Upper lobe of right lung (tissue), 1 donor: ENCODE measurements at places on chromosomes 7 and 10. TPM values are rescaled to one million over a fixed set of nuclear protein-coding genes. Genes with fewer than 3 reads are reported as not detected.

GRCh38 chr10:61296161-61296560, 157.0 kb downstream of the TMEM26 start:
- no peaks in the 10 kb centered on the region for H3K36me3 ChIP-seq
- H3K27me3 ChIP-seq, result no peaks in the 10 kb centered on the region
- no peak for DNase-seq
- H3K27ac ChIP-seq, result no peak overlapping the region
- no peak overlapping the region for H3K4me3 ChIP-seq

DNA sequence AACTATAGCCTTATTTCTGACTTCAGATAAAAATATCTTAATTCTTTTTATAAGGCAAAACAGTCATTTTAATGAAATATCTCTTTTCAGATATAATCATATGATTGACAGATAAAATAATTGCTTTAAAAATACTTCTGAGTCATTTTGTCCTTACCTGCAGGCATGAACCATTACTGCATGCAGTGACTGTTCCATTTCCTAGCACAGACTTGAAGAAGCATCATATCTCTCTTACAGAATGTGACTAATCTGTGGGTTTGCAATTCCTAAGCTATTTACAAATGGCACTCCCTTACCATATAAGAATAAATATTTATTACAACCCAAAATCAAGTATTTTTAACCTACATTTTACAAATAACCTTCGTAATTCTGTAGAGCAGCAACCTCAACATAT, 120.7 kb downstream of the SRPK2 start:
- H3K27me3 ChIP-seq, result no peaks in the 10 kb centered on the region
- no peak for DNase-seq
- peaks cover 23% of the 10 kb centered on the region for H3K4me1 ChIP-seq
- H3K36me3 ChIP-seq, result no peaks in the 10 kb centered on the region
- H3K27ac ChIP-seq, result peak overlapping the region; percentile 74

DNA sequence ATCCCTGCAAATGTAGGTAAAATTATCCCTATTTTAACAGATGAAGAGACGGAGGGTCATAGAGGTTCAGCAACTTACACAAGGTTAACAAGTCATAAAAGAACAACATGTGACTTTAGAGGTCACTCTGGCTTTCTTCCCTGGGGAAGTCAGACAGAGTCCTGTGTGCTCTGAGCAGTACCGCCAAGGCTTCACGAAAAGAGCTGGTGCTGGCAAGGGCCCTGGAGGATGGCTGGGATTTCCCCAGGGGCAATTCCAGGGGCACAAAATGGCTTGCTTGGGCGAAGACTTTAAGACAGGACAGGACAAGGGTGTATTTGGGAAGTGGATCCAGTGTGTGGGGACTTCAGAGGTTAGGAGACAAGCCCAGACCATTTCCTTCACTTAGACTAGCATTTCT, 144.1 kb downstream of the PIP4K2A start:
- H3K4me1 ChIP-seq, result no peaks in the 10 kb centered on the region
- H3K36me3 ChIP-seq, result peaks cover 38% of the 10 kb centered on the region
- H3K27ac ChIP-seq, result no peak overlapping the region
- no peak overlapping the region for H3K4me3 ChIP-seq
- no peaks in the 10 kb centered on the region for H3K27me3 ChIP-seq
- no peak for DNase-seq

DNA sequence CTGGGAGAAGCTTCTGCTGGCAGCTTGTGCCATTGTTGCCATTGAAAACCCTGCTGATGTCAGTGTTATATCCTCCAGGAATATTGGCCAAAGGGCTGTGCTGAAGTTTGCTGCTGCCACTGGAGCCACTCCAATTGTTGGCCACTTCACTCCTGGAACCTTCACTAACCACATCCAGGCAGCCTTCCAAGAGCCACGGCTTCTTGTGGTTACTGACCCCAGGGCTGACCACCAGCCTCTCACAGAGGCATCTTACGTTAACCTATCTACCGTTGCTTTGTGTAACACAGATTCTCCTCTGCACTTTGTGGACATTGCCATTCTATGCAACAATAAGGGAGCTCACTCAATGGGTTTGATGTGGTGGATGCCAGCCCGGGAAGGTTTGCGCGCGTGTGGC, 220.7 kb downstream of the ADK start:
- no peak overlapping the region for H3K4me3 ChIP-seq
- H3K27me3 ChIP-seq, result no peaks in the 10 kb centered on the region
- DNase-seq, result no peak
- H3K27ac ChIP-seq, result no peak overlapping the region

DNA sequence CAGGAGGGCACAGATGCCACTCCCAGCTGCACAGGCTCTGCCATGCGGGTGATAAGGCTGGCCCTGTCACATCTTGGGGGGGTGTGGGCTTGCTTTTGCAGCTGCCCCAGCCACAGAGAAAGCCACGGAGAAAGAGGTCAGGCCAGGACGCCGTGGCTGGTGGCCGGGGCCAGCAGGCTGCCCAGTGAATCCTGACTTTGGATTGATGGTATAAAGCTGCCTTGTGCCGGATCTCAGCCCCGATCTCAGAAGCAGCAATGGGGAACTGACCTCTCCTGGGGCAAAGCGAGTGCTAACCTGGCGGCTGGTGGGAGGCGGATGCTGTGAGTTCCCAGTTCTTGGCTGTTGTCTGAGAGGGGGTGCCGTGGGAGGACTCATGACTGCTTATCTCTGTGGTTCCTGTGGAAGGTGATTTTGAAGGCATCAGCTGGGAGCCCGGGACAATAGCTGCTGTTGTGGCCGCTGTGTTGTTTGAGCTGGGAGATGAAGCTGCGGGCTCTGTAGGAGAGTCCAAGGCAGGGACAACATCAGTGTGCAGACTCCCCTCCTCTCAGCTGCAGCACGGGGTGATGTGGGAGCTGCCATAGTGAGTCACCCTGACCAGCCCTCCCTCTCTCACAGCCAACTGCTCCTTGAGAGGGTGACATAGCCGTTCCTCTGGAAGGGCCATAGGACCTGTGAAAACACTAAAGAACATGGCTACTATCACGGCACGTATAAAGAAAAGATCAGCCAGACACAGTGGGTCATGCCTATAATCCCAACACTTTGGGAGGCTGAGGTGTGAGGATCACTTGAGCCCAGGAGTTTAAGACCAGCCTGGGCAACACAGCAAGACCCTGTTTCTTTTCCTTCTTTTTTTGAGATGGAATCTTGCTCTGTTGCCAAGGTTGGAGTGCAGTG, 17.0 kb downstream of the IL15RA start:
- no peak overlapping the region for H3K4me3 ChIP-seq
- peak; percentile 46 for DNase-seq
- H3K27ac ChIP-seq, result no peak overlapping the region
- H3K36me3 ChIP-seq, result peaks cover 41% of the 10 kb centered on the region
- H3K4me1 ChIP-seq, result peaks cover 5% of the 10 kb centered on the region
- no peaks in the 10 kb centered on the region for H3K27me3 ChIP-seq

- H3K4me1 ChIP-seq, result no peaks in the 10 kb centered on the region
- DNase-seq, result no peak
- H3K27ac ChIP-seq, result no peak overlapping the region
- H3K4me3 ChIP-seq, result no peak overlapping the region
- H3K36me3 ChIP-seq, result no peaks in the 10 kb centered on the region
These were observed 163.8 kb downstream of the PRPF18 start for GRCh38 chr10:13750299-13751190.

SPAM1 gene
- not detected for total RNA-seq

- H3K27me3 ChIP-seq, result no peaks in the 10 kb centered on the region
- peaks cover 20% of the 10 kb centered on the region for H3K4me1 ChIP-seq
- H3K27ac ChIP-seq, result no peak overlapping the region
- no peak for DNase-seq
These were observed 1.7 kb upstream of the FBXW4 start for GRCh38 chr10:101696632-101697031.

DNA sequence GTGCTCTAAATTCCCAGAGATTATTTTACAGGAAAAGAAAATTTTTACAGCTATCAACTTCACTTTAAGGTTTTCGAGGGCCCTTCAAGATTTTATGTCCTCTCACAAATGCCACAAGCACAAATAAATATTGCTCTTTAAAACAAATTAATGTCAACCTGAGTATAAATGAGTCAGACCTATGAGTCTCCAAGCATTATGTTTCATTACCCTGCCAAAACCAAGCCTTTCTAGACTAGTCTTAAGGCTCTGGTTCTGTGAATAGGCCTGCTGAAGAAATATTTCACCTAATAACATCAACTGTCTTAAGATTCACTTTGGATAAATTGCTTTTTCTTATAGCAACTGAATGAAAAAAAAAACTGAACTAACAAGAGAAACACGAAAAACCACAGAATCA, 153.0 kb downstream of the PDE1C start:
- no peaks in the 10 kb centered on the region for H3K27me3 ChIP-seq
- DNase-seq, result no peak
- H3K36me3 ChIP-seq, result no peaks in the 10 kb centered on the region
- H3K27ac ChIP-seq, result no peak overlapping the region
- no peak overlapping the region for H3K4me3 ChIP-seq
- H3K4me1 ChIP-seq, result no peaks in the 10 kb centered on the region

DNA sequence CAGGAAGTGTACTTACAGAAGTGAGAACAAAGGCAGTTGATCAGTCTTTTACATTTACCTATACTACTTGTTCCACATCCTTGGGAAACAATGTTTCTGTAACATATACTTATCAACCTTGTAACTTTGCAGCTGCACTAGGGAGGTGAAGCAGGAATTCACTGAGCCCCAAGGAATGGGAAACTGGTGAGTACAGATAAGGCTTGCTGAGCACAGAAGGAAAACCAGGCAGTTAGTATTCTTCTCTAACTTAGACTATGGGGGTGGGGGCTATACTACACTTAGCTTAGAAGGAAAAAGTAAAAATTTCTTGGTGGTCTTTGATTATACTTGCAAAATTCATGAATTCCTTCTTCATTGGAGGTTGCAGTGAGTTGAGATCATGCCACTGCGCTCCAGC, 6.9 kb upstream of the ZNF33A start:
- H3K36me3 ChIP-seq, result no peaks in the 10 kb centered on the region
- H3K27ac ChIP-seq, result no peak overlapping the region
- H3K27me3 ChIP-seq, result no peaks in the 10 kb centered on the region
- no peaks in the 10 kb centered on the region for H3K4me1 ChIP-seq

SRRM3 gene
- 1.1 TPM for total RNA-seq

MICALL2 gene
- total RNA-seq, result 37.6 TPM

LIPF gene
- total RNA-seq, result not detected

DNA sequence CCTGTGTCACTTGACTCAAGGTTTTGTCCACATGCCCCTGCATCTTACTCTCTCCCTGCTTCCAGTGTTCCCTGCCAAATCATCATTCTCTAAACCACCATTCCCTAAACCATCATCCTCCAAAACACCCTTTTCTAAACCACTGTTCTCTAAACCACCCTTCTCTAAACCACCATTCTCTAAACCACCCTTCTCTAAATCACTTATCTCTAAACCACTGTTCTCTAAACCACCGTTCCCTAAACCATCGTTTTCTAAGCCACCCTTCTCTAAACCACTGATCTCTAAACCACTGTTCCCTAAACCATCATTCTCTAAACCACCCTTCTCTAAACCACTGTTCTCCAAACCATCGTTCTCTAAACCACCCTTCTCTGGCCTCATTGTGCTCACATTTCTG, 142.1 kb downstream of the CXCL12 start:
- no peak overlapping the region for H3K27ac ChIP-seq
- H3K27me3 ChIP-seq, result no peaks in the 10 kb centered on the region
- no peak overlapping the region for H3K4me3 ChIP-seq
- H3K4me1 ChIP-seq, result no peaks in the 10 kb centered on the region

DNA sequence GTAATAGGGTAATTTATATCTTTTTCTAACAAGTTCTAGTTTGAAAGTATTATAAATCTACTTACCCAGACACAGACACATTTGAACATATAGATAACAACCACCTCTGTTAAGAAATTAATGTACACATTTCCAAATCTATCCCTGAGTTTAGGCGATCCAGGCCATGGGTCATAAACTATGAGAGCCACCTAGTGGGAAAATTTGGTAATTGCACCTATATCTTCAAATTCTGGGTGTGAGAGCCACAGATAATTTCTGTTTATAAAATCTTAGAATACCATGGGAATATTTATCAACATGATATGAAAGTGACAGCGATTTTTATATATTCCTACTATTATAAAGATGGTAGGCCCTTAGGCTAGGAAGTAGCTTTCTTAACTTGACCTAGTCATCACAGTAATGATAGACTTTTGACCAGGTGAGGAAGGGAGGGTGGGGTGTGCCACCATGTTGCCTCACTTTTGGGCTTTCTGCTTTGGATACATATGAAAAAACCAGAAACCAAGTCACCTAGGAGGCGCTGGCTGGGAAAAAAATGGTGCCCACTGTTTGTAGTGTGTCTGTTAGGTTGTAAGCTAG, 8.0 kb upstream of the EPHA1 start:
- no peak for DNase-seq
- H3K4me3 ChIP-seq, result no peak overlapping the region
- no peaks in the 10 kb centered on the region for H3K36me3 ChIP-seq
- no peaks in the 10 kb centered on the region for H3K27me3 ChIP-seq

GRCh38 chr7:98078197-98078870, 28.3 kb upstream of the LMTK2 start:
- H3K27ac ChIP-seq, result no peak overlapping the region
- H3K4me1 ChIP-seq, result no peaks in the 10 kb centered on the region
- peak; percentile 17 for DNase-seq
- H3K36me3 ChIP-seq, result no peaks in the 10 kb centered on the region
- no peaks in the 10 kb centered on the region for H3K27me3 ChIP-seq

HHEX gene
- 12.2 TPM for total RNA-seq

CYTH3 gene
- total RNA-seq, result 27.5 TPM

RPP30 gene
- 26.1 TPM for total RNA-seq

RPA3 gene
- 21.4 TPM for total RNA-seq

DNA sequence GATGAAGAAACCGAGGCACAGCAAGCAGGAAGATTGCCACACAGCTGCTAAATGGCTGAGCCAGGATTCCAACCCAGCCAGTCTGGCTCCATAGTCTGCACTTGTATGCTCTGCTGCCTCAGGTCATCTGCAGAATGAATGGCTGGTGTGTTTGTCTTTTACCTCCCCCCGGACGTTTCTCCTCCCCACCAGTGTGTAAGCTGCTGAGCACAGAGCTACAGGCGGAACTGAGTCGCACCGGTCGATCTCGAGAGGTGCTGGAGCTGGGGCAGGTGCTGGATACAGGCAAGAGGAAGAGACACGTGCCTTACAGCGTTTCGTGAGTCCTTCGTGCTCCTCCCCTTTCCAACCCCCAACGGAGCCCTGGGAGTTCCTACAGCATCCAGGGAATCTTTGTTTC, 2.6 kb downstream of the CNPY4 start:
- H3K36me3 ChIP-seq, result peaks cover 5% of the 10 kb centered on the region
- no peak for DNase-seq
- H3K27ac ChIP-seq, result no peak overlapping the region
- H3K4me3 ChIP-seq, result no peak overlapping the region

DNA sequence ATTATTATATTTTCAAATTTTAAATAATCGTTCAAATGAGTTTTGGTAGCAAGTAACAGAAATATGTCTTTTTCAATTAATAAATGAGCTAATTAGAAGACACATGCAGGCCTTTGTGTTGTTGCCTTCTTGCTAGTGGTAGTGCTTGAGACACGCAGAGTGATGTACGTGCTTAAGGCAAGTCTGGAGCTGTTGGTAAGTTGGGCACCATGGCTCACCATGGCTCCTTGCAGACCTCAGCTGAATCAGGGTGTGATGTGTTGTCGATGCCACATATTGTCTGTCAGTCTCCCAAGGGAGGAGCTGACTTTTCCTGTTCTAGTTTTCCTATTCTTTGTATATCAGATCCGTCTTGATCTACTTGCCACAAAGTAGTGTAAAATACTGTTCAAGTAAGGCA, 8.3 kb downstream of the CDK14 start:
- DNase-seq, result no peak
- H3K4me1 ChIP-seq, result peaks cover 4% of the 10 kb centered on the region
- no peaks in the 10 kb centered on the region for H3K36me3 ChIP-seq

ZFAND2A gene
- 19.9 TPM for total RNA-seq
